ENCODE measurements at places on chromosomes 2 and 18.

DNA sequence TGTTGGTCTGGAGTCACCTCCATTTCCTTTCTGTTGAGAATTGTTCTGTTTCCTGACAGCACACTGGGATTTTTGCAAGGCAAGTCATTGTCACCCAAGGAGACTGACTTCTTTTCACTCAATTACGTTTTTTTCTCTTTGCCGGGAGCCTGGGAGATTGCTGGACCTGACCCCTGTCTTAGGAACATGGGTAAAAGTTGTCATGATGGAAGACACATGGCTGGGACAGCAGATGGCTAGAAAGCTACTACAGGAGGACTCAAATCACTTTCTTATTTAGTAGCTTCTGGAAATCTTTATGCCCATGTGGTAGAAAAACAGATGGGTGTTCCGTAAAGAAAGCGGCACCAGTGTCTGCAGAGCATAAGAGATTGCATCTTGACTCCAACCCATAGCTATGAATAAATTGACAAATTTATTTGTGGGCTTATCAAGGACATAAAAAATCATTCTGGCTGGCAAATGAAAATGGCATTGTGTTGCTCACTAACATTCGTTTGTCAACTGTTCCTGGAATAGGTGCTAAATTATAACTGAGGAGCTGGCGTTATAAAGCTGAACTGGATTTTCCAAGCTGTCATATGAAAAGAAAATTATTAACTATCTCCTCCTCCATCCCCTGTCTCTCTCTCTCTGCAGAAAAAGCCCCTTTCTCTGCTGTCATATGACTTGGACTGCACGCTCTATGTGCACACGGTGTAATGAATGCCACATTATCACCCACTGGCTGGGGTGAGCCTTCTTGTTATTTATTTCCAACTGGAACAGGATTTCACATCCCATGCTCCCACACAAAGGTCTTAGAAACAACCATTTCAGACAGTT, 159.8 kb downstream of the SH3RF3 start:
- no peak for DNase-seq

- DNase-seq: no peak
These were observed 516.5 kb downstream of the XIRP2 start for GRCh38 chr2:167404627-167405284.

GRCh38 chr2:233811732-233812131, 33.6 kb downstream of the MROH2A start:
- no peak for DNase-seq

DNA sequence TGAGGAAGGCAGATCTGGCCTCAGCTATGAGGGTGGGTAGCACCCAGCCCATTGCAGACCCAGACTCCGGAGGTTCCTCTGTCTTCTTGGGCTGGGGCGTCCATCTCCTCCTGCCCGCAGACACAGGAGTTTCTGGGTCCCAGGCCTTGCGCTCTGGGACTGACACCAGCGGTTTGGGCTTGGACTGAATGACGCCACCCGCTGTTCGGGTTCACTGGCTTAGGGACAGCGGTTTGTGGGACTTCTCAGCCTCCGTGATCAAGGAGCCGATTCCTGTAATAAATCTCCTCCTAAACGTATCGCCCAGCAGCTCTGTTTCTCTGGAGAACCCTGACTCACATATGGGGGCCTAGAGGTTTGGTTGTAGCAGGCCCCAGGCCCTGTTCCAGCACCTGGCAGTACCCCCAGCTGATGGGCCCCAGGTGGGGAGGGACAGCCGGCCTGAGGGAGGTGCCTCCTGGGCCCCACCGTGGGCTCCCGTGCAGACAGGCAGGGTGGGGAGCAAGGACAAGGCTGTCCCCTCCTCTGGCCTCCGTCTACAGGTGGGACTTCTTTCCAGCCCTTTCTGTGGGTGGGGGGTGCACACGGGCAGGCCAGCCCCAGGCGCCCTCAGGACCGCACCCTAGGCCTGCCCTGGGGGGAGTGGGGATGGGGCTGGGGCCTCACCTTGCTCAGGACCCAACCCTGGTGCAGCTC, 4.5 kb upstream of the AQP12A start:
- DNase-seq: no peak

DNA sequence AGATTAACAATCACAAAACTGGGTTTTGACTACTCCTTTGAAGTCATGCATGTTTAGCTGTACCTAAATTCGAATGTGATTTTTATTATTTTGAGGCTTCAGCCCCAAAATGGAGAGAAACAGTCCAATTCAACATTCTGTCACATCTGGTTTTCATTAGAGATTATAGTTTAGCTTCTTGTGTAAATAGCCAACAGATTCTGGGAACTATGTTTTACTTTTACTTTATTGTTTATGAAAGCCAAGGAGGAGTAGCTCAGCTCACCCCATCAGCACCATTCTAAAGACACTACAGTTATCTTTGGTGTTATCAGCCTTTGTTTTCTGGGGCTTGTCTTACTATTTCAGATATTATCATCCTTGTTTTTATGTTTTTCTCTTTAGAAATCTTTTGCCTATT, 465.0 kb upstream of the CWC22 start:
- no peak for DNase-seq

DNA sequence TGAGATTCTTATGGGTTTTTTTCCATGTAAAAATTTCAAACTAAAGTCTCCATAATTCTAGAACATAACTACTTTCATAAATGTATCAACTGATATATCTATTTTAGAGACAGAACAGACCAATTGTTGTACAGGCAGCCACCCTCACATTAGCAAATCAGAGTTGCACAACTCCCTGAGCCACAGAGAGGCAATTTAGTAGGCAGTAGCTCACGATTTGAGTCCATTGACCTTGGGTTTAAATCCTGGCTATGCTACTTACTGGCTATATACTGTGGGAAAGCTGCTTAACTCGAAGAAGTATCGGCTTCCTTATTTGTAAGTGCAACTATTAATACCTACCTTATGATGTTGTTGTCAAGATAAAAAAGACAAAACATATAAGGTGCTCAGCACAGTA, 16.2 kb downstream of the MTIF2 start:
- no peak for DNase-seq
